ENCODE measurements at places on chromosomes 6 and 20.

DNA sequence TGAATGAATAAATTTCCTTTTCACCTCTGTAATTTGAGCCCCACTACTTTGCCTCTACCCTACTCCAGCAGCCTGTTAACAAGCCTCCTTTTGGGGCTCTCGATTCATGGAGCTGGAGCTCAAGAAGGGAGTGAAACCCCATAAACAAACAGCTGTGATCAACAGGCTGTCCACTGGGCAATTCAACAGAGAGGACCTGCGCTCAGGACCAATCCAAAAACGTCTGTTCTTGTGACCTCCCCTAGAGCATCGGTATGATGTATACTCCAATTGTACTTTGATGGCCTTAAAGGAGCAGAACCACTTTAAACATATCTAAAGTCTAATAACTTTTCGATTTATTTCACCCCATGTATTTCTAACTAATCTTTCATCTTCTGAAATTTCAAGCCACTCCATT, 37.4 kb downstream of the HIVEP2 start:
- no peaks in the 10 kb centered on the region for H3K4me1 ChIP-seq
- H3K27ac ChIP-seq: no peak overlapping the region
- peaks cover 4% of the 10 kb centered on the region for H3K36me3 ChIP-seq
- H3K4me3 ChIP-seq: no peak overlapping the region
- DNase-seq: no peak

- H3K27ac ChIP-seq: peak overlapping the region; percentile 62
- no peak overlapping the region for H3K4me3 ChIP-seq
- peaks cover 25% of the 10 kb centered on the region for H3K4me1 ChIP-seq
- peak; percentile 38 for DNase-seq
These were observed 81.3 kb downstream of the AFDN start for GRCh38 chr6:167907837-167908681.

GRCh38 chr20:42949950-42950349, 239.8 kb downstream of the PTPRT start:
- no peak overlapping the region for H3K4me3 ChIP-seq
- no peaks in the 10 kb centered on the region for H3K4me1 ChIP-seq
- no peaks in the 10 kb centered on the region for H3K36me3 ChIP-seq
- no peaks in the 10 kb centered on the region for H3K27me3 ChIP-seq
- peak; percentile 27 for DNase-seq

GRCh38 chr20:38873050-38873581, 53.1 kb upstream of the FAM83D start:
- DNase-seq: no peak
- H3K27ac ChIP-seq: no peak overlapping the region
- H3K4me1 ChIP-seq: peaks cover 28% of the 10 kb centered on the region
- peaks cover 7% of the 10 kb centered on the region for H3K27me3 ChIP-seq
- H3K36me3 ChIP-seq: no peaks in the 10 kb centered on the region
- no peak overlapping the region for H3K4me3 ChIP-seq

DNA sequence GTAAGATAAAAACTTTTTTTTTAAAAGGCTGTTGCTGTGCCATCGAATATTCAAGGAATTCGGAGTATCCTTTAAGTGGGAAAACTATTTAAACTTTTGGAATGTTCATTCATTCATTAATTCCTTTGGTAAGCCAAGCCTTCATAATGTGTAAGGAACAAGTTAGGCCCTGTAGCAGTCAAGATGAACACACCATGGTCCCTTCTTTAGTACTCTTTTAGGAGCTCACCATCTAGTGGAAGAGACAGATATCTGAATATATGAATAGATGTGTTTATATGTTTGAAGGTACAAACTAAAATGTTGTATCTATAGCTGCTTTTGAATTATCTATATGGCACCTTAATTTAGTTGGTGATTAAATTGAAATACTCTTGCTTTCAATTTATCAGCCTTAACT, 5.8 kb downstream of the SPO11 start:
- H3K36me3 ChIP-seq: no peaks in the 10 kb centered on the region
- no peak overlapping the region for H3K4me3 ChIP-seq
- H3K4me1 ChIP-seq: no peaks in the 10 kb centered on the region
- DNase-seq: no peak
- peaks cover 75% of the 10 kb centered on the region for H3K27me3 ChIP-seq

DNA sequence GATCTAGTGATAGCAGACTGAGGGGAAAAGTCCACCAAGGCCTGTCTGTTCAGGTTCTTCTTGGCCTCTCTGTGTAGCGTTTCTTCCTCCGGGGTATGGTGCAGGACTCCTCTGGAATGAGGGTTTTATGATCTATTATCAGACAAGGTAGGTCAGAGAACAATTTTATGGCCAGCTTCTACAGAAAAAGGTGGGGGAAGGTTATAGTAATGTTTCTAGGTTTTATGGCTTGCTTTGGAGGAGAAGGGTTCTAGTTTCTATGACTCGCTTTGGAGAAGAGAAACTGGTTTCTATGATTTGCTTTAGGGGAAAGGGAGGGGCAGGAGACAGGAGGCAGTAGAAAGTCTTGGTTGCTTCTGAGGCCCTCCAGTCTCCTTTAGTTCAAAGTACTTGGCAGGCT, 144.8 kb upstream of the LAMA2 start:
- H3K27me3 ChIP-seq: no peaks in the 10 kb centered on the region
- no peak overlapping the region for H3K4me3 ChIP-seq
- H3K36me3 ChIP-seq: no peaks in the 10 kb centered on the region
- DNase-seq: no peak
- no peak overlapping the region for H3K27ac ChIP-seq

- no peaks in the 10 kb centered on the region for H3K4me1 ChIP-seq
- H3K27ac ChIP-seq: no peak overlapping the region
- no peak for DNase-seq
- H3K27me3 ChIP-seq: peaks cover 91% of the 10 kb centered on the region
- H3K4me3 ChIP-seq: no peak overlapping the region
These were observed 34.5 kb downstream of the DLGAP4 start for GRCh38 chr20:36340593-36340990.

DNA sequence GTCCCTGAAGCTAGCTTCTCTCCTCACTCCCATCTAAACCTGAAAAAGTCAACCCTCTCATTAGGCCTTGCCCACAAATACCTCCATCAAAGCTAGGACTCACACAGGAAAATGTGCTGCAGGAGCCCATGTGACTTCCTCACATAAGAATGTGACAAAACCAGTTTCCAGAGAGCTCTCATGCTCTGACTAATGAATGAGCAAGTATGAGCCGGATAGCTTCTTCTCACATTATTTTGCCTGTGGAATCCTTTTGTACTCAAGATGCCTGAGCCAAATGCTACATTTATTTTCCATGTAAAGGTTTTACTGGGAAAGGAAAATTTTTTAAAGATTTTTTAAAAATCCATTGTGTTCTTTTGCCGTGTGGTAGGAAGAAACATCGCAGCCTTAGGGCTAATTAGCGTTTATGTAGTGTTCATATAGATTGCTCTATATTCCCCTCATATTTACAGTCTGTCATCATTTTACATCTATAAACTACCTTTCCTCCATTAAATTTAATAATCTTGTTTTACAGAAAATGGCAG, 68.6 kb upstream of the CCN6 start:
- peak; percentile 73 for DNase-seq
- H3K27ac ChIP-seq: peak overlapping the region; percentile 98
- peaks cover 6% of the 10 kb centered on the region for H3K36me3 ChIP-seq
- peak overlapping the region; percentile 31 for H3K4me3 ChIP-seq
- H3K4me1 ChIP-seq: peaks cover 44% of the 10 kb centered on the region

GRCh38 chr20:36454698-36455427, 86.5 kb upstream of the MYL9 start:
- no peak overlapping the region for H3K27ac ChIP-seq
- H3K4me1 ChIP-seq: peaks cover 16% of the 10 kb centered on the region
- peak; percentile 46 for DNase-seq

DNA sequence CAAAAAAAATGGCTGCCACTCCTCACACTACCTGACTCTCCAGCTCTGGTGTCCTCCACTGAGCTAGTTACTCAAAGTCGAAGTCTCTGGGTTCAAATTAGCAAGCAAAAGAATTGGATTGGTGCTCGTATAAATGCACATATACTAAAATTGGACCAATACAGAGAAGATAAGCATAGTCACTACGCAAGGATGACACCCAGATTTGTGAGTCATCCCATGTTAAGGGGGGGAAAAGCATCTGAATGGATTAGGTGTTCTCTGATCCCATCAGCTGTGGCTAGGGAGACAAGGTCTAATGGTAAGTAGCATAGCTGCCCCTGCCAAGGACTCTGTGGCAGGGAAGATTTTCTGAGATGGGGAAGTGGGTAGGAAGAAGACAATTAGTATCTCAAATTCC, 18.3 kb upstream of the AMD1 start:
- no peak overlapping the region for H3K27ac ChIP-seq
- no peaks in the 10 kb centered on the region for H3K27me3 ChIP-seq
- no peaks in the 10 kb centered on the region for H3K36me3 ChIP-seq
- DNase-seq: no peak
- no peaks in the 10 kb centered on the region for H3K4me1 ChIP-seq
- H3K4me3 ChIP-seq: no peak overlapping the region

GRCh38 chr6:125213939-125214338, 60.4 kb downstream of the TPD52L1 start:
- no peaks in the 10 kb centered on the region for H3K36me3 ChIP-seq
- no peaks in the 10 kb centered on the region for H3K27me3 ChIP-seq
- peaks cover 8% of the 10 kb centered on the region for H3K4me1 ChIP-seq
- H3K4me3 ChIP-seq: no peak overlapping the region
- DNase-seq: no peak

DNA sequence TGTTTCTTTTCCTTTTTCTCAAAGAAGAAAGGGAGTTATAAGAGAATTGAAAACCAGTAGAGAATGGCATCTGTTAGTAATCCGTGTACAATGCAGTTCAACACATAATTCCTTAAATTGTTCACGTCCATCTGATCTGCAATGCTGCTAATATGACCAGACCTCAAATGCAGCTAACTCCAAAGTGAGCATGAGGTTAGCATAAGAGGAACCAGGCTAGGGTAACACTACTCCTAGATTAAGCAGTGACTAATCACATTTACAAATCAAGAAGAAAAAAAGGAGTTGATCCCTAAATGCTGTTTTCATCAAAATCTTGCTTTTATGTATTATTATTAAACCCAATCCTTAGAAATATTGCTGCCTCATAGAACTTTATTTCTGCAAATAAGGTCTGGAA, 432.7 kb upstream of the ARID1B start:
- H3K4me3 ChIP-seq: no peak overlapping the region
- no peak overlapping the region for H3K27ac ChIP-seq
- no peaks in the 10 kb centered on the region for H3K36me3 ChIP-seq
- no peak for DNase-seq
- no peaks in the 10 kb centered on the region for H3K4me1 ChIP-seq
- no peaks in the 10 kb centered on the region for H3K27me3 ChIP-seq

- H3K4me3 ChIP-seq: no peak overlapping the region
- DNase-seq: no peak
- H3K27ac ChIP-seq: no peak overlapping the region
These were observed 59.1 kb downstream of the FHL5 start for GRCh38 chr6:96621983-96622382.
